ENCODE measurements at places on chromosomes 1 and 21.

DNA sequence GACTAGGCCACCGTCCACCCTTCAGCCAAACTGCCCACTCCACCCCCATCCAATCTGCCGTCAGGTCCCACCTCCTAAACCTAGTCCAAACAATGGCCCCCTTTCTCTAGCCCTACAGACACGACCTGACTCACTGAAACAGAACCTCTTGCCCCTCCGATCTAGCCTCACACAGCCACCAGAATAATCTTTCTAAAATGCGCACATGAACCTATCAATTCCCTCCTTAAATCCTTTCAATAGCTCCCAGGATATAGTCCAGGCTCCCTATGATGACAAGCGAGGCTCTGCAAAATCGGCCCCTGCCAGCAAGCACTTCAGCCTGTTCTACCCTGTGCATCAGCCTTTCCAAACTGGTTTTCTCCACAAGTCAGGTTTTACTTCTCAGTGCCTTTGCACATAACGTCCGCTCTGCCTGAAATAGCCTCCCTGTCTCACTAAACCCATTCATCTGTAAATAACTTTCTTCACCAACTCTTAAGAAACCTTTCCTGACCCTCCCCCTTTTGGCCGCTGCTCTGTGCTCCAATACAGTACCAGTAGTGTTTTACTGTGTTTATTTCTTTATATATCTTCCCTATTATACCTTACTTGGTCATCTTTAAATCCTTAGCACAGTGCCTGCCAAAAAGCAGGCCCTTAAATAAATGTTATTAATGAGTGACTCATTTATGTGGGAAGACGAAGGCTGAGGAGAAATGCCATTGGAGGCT is 9.0 kb upstream of the CDC20 start:
- no peak for DNase-seq

DNA sequence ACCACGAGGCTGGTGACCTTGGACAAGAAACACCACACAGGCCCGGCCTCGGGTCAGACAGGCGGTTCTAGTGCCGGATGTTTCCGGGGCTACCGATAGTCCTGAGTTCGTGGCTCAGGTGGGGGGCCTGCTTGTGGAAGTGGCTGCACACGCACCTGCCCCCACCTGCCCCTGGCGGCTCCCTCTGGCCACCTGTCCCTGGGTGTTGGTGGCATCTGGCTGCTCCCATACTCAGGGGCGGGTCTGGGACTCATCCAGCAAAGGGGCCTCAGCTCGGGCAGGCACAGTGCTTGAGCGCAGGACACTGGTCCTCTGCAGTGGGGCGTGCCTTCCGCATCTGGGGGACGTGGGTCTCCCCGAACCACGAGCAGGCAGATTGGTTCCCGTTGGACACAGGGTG is 33.6 kb downstream of the TP73 start:
- DNase-seq, result no peak

- no peak for DNase-seq
Measured at GRCh38 chr1:98503771-98504170, 157.8 kb upstream of the SNX7 start.

- DNase-seq, result no peak
Measured at GRCh38 chr1:13703558-13704490, 3.8 kb downstream of the PRDM2 start.

- no peak for DNase-seq
Measured at GRCh38 chr1:6937048-6937447, 151.8 kb downstream of the CAMTA1 start.

- peak; percentile 97 for DNase-seq
Measured at GRCh38 chr1:24966724-24967346, 36.8 kb upstream of the RUNX3 start.

GRCh38 chr21:17779496-17779895 is 39.7 kb downstream of the C21orf91 start:
- no peak for DNase-seq

DNA sequence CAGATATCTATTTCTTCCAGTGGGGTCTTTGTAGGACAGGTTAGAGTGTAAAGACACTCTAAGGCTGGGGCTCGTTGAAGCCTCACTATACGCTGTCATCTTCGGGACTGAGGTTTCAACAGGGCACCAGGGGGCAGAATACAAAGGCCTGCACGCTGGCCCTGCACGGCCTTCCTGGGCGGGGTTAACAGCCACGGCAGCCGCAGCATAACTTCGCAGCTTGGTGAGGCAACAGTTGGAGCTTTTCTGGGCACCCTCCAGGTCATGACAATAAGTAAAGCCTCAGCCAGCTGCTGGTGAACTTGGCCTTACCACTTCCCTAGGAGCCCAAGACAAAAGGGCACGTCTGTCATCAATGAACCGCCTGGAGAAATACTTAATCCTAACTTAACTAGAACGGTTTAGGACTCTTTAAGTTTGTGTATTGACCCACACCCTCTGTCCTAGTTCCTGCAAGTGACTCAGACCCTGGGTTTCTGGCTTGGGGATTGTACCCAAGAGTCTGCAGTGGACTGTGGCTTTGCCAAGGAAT is 2.3 kb upstream of the RUNX1 start:
- DNase-seq, result peak; percentile 89

- no peak for DNase-seq
Measured at GRCh38 chr1:113244112-113244820, 146.0 kb upstream of the MAGI3 start.

GRCh38 chr1:204834336-204834735 is 36.3 kb upstream of the NFASC start:
- DNase-seq, result no peak

DNA sequence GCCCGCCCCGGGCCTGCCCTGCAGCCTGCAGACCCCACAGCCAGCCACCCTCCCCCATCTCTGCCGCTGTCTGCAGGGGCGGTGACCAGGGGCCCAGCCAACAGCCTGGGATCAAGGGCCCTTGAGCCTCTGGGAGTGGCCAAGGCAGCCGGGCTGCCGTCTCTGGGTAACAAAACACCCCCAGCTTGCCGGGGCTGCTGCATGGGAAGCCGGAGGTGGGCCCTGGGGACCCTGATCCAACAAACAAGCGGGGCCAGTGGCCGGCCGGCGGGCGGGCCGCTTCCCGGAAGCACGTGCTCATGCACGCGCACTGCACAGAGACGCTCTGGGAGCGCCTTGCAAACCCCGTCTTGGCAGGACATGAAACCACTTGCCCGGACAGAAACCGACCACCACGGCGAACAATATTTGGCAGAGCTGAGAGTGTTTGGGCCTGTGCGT is 13.2 kb downstream of the MEGF6 start:
- DNase-seq, result no peak

DNA sequence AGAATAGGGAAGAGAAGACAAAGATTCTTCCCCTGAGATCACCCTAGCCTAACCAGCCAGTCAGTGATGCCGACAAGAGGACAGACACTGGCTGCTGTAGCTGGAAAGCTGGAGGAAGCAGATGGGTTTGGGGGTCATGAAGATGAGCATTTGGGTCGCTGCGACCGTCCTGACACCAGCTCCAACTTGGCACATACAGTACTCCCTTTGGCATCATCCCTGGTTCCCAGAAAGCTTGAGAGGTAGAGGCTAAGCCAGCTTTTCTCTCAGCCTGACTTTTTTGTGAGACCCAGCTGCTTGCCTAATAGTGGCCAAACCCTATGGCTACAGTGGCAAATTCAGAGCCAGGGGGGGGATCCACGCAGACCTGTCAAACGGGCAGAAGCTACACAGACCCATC is 43.0 kb upstream of the IKBKE start:
- no peak for DNase-seq

DNA sequence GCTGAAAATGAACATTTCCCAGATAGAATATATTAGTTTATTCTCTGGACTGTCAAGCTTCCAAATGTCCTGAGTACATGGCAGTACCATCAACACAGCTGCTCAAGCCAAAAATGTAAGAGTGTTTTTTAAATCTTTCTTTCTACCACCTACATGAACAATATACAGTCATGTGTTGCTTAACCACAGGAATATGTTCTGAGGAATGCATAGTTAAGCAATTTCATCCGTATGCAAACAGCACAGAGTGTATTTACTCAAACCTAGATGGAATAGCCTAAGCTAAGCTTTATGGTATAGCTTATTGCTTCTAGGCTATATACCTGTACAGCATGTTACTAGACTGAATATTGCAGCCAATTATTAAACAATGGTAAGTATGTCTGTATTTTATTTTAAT is 561.9 kb upstream of the ADGRL4 start:
- DNase-seq, result no peak

- DNase-seq, result peak; percentile 52
Measured at GRCh38 chr1:151458802-151459330, 428 bp downstream of the POGZ start.

DNA sequence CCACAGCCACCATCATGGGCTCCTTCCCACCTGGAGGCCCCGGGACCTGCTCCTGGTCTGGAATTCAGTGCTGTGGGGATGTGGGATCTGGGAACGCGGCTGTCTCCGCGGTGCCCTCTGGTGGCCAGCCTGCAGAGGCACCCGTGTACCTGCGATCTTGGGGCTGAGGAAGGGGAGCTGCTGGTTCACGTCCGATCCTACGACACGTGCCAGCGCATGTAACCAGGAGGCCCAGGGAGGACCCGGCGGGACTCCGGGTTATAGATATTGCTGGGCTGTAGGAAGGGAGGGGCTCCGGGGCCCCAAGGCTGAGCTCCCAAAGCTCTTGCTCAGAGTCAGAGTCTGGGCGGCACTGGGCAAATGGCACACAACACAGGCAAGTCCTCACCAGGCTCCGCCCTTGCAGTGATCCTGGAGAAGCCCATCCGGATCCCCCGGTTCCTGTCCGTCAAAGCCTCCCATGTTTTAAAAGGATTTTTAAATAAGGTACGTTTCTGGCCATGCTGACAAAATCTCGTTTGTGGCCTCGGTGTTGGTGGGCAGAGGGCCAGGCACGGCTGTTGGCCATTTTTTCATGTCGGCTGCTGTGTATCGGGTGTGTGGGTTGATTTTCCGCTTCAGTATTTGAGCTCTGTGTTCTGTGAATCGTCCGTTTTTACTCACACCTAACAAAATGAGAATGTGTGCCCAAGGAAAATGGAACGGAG is 20.1 kb downstream of the FAAP20 start:
- peak; percentile 48 for DNase-seq

GRCh38 chr1:222301652-222302051 is 246.3 kb downstream of the HHIPL2 start:
- DNase-seq, result no peak

- no peak for DNase-seq
Measured at GRCh38 chr1:213680677-213681325, 307.0 kb upstream of the PROX1 start.

DNA sequence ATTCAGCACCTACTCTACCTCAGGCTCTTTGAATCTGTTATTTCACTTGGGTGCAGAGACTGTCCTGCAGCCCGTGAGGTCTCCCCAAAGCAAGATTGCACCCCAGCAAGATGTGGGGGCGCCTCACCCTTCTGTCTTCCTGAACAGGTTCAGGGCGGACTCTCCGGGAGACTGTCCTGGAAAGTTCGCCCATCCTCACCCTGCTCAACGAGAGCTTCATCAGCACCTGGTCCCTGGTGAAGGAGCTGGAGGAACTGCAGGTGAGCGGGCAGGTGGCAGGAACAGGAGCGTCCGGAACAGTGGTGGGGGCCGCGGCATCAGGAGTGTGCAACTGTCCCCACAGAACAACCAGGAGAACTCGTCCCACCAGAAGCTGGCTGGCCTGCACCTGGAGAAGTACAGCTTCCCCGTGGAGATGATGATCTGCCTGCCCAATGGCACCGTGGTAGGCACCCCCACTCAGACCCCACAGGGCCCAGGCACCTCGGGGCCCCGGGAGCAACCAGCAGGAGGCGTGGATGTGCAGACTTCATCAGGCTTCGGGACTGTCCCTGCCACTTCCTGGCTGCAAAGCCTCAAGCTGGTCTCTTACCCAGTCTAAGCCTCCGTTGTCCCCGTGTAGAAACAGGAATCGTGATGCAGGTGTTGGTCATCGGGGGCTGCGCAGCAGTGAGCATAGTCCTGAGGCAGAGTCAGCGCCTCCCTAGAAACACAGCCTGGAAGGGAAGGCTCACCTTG is 5.9 kb upstream of the MTFR1L start:
- DNase-seq, result no peak

DNA sequence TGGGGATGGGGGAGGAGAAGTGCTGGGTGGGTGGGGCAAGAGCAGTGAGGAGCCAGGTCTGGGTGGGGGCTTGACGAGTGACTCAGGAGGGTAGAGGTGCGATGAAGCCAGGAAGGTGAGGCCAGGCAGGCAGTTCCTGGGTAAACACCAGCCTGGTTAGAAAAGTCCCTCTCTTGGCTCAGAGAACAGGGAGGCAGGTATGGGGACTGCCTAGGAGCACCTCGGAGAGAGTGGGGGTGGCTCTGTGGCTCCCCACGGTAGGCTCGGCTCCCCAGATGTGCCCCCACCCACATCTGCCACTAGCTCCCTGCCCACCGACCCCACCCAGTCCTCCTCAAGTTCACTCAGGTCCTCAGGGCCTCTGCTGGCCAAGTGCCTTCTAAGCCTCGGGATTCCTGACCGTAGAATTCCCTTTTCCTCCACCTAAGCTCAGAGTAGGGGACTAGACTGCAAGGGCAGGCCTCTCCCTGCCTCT is 1.2 kb downstream of the HSPG2 start:
- DNase-seq, result no peak

Measured in activated CD4-positive, alpha-beta T cell treated with anti-CD3 and anti-CD28 coated beads, Interleukin-10, Interleukin-2, amounts not matched to agents 100 ng/mL and 50 ng/mL, durations not matched to agents 16 hours and 8 hours (primary cell).